ENCODE measurements at places on chromosomes 7 and 10.
A peak's percentile ranks its signal among the peaks of the same experiment; 100 is the strongest.

- no peak for DNase-seq
These were observed 41.9 kb upstream of the OGDHL start for GRCh38 chr10:49803988-49804387.

DNA sequence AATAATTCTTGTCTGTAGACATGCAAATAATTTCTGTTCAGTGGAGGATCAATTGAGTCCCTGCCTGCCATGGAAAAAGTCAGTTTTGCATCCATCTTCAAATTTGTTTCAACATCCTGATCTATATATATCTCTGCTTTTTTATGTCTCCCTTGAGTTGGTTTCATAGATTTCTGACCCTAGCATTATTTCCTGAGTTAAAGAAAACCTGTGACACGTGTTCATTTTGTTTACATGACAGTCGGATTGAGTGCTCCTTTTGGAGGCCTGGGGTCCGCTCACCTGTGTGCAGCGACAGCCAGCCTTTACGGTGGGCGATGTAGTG lies 674 bp downstream of the MRPS24 start:
- DNase-seq = peak; percentile 53

DNA sequence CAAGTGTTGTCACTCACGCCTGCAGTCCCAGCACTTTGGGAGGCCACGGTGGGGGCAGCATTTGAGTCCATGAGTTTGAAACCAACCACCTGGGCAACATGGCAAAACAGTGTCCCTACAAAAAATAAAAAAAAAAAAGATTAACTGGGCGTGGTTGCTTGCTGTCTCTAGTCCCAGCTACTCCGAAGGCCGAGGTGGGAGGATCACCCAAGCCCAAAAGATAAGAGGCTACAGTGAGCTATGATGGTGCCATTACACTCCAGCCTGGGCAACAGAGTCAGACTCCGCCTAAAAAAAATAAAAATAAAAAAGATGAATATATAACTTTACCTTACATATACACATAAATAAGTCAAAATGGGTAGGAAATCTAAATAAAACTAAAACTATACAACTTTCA lies 2.5 kb upstream of the LMOD2 start:
- DNase-seq = no peak

- DNase-seq = no peak
These were observed 23.2 kb downstream of the NDUFB2 start for GRCh38 chr7:140719721-140720120.

- DNase-seq = no peak
These were observed 9.3 kb upstream of the ZNF438 start for GRCh38 chr10:31041011-31041410.

DNA sequence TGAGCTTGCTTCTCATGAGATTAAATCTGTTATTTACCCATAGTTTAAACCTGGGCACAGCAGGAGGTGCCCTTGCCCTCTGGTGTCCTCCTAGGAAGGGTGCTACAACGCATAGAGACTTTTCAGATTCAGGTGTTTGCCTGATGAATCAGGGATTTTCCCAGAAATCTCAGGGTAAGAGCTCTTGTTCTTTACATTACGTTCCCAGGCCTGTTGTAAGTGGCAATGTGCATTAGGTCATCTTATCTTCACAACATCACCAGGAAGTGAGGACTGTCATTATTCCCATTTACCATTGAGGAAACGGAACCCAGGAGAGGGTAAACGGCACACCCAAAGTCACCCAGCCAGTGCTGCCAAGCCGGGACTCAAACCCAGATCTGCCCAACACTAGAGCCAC lies 73.0 kb downstream of the NHLRC2 start:
- DNase-seq = no peak

- peak; percentile 83 for DNase-seq
These were observed 1.0 kb downstream of the SRGN start for GRCh38 chr10:69088801-69089501.

DNA sequence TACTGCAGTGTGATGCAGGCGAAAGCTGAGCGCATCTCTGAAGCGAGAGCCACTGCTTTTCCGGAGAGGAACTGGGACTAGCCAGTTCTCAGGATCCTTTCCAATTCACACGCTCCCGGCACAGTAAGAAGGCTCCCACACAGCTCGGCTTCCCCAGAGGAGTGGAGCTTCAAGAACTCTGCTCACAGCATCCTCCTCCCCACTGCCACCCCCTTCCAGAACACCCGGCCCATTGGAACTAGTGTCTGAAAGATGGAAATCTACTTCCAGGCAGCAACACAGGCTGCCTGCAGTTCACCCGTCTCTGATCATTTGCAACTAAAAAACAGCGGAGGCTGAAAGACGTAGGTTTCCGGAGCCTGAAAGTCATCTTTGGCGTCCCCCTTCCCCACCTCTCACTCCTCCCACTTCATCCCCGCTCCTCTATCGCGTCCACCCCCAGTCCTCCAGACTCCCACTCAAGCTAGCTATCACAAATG lies at the start of gene DGKB:
DGKB (minus strand) TSS at position 163 of the 479 bp plus-strand sequence.
- no peak for DNase-seq

- no peak for DNase-seq
These were observed 259.3 kb upstream of the TCERG1L start for GRCh38 chr10:131570716-131571307.

DNA sequence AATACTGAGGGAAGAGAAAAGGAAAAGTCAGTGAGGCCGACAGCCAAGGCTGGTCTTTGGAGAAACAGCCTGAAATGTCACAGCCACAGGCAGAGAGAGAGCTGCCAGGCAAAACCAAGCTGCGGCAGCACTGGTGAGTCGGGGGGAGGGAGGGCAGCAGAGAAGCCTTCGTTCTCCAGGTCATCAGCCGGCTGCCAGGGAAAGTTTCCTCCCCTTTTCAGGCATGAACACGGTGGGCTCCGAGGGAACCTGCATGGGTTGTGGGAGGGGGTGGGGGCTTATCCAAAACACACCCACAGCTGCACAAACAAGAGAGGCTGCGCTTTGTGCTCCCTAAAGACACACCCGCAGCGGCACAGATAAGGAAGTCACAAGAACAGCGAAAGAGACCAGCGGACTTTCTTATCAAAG lies 62.3 kb upstream of the NKX6-2 start:
- no peak for DNase-seq

DNA sequence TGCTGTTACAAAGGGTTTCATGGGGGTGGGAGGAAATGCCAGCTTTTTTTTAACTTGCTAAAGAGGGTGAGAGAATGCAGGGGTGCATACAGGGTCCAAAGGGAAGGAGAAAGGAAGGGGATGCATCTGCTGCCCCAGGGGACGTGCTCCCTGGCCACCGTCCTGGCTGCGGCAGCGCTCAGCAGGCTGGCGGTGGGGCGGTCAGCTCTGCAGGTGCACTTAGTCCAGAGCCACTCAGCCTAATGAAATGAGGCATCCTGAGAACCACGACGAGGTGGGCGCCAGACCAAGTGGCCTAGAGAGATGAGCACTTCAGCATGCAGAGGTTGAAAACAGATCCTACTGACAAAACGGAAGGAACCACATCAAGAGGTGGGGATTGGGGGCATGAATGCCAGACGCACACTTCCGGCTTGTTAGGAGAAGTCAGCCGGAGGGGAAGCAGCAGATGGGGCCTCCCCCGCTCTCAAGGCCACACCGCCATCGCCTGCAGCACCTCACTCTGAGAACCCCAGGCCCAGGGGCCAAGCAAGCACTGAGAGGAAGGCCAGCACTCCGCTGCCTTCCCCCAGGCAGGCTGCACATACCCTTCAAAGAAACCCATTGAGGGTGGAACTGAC lies 94.5 kb downstream of the MAD1L1 start:
- DNase-seq = no peak

GRCh38 chr7:112497481-112497880 lies 16.7 kb downstream of the LSMEM1 start:
- DNase-seq = peak; percentile 72

GRCh38 chr10:99880080-99880835 lies 97.8 kb downstream of the ABCC2 start:
- DNase-seq = no peak

DNA sequence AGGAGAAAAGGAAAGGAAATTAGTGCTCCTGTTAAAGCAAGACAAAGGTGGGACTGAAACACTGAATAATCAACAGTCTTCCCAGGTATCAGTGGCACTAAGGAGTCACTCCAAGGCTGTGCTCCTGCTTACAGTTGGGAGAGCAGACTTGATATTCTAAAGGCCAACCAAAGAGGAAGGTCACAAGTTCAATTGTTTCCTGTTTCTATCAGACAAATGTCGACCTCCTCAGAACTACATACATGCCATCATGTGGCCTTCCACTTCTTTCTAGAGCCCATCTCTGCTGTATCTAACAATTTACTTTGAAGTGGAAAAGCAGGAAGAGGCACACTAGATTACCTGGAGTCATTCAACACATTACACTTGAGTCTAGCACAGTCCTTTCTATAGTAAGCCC lies 3.4 kb downstream of the ZNF239 start:
- DNase-seq = no peak

- DNase-seq = no peak
These were observed 80.0 kb downstream of the EPC1 start for GRCh38 chr10:32266979-32267378.

DNA sequence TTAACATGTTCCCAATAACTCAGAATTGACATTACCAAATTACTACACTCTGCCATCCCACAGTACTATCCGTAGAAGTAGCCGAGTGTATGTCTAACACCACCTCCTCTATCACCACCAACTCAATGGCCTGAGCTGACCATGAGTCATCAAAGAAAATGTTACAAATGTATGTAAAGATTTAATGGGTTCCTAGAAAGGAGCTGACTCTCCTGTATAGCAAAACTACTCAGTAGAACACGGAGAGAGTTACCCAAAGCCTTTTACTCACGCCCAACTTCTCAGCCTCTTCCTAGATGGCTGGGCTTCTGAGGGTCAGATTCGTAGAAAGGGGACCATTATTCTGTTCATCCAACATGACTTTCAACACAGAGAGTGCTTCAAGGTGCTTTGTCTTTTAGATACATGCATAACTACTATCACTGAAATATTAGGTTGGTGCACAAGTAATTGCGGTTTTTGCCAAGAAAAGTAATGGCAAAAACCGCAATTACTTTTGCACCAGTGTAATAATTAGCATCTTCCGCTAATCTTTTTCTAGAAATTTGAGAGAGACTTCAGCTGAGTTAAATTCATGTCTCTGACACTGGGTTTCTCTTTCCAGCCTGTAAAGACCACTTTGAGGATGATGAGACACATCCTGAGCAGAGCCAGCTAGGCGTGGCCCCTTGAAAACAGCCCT lies 24.0 kb upstream of the NANOS1 start:
- no peak for DNase-seq

GRCh38 chr7:77455321-77455720 lies 39.2 kb upstream of the GSAP start:
- DNase-seq = no peak

- no peak for DNase-seq
These were observed 148.9 kb downstream of the PRKCQ start for GRCh38 chr10:6431186-6431585.

DNA sequence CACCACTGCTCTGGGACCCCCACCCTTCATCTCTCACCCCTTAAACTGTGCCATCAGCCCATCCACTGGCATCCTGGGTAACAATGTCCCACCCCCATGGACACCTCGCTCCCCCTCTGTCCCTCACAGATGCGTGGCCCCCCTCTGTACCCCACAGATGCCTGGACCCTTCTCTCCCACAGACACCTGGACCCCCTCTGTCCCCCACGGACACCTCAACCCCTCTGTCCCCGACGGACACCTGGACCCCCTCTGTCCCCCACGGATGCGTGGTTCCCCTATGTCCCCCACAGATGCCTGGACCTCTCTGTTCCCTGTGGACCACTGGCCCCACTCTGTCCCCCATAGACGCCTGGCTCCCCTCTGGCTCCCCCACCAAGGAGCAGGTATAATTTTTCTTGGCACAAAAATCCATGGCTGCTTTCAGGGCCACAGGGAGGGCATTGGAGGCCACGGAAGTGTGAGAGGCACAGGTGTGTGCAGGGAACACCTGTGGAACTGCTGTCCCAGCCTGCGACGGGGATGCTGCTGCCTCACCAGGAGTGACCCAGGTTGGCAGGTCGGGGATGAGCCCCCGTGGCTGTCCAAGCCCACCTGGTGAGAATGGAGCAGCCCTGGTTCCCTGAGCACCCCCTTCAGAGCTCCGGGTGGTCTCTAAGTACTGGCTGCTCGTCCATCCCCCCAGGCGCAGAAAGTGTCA lies 193.5 kb downstream of the PTPRN2 start:
- DNase-seq = no peak

DNA sequence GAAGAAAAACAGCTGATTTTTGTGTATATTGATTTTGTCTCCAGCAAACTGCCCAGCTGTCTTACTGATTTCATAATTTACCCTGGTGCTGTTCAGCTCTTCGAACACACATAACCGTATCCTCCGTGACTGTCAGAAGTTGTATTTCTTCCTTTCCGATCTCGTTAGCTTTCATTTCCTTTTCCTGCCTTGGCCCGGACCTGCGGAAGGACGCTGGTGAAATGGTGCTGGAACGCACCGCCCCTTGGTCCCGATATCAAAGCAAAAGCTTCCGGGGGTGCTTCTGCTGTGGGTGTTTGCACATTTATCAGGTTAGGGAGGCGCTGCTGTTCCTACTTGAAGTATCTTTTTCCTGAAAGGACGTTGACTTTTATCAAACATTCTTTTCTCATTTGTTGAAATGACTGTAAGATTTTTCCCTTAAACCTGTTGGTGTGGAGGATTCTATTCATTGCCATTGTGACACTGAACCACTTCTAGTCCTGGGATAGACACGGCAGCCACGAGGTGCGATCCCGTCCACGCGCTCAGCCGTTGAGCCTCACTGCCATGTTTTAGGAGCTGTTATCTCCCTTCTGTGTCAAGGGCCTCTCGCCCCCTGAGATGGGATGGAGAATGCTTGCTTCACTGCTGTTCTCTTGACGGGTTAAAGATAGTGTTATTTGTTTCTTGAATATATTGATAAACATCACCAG lies 72.6 kb downstream of the FOXL3 start:
- DNase-seq = no peak

- no peak for DNase-seq
These were observed 3.4 kb downstream of the ERV3-1 start for GRCh38 chr7:65002972-65003585.

GRCh38 chr10:133347710-133348517 lies 741 bp downstream of the PRAP1 start:
- DNase-seq = no peak

DNA sequence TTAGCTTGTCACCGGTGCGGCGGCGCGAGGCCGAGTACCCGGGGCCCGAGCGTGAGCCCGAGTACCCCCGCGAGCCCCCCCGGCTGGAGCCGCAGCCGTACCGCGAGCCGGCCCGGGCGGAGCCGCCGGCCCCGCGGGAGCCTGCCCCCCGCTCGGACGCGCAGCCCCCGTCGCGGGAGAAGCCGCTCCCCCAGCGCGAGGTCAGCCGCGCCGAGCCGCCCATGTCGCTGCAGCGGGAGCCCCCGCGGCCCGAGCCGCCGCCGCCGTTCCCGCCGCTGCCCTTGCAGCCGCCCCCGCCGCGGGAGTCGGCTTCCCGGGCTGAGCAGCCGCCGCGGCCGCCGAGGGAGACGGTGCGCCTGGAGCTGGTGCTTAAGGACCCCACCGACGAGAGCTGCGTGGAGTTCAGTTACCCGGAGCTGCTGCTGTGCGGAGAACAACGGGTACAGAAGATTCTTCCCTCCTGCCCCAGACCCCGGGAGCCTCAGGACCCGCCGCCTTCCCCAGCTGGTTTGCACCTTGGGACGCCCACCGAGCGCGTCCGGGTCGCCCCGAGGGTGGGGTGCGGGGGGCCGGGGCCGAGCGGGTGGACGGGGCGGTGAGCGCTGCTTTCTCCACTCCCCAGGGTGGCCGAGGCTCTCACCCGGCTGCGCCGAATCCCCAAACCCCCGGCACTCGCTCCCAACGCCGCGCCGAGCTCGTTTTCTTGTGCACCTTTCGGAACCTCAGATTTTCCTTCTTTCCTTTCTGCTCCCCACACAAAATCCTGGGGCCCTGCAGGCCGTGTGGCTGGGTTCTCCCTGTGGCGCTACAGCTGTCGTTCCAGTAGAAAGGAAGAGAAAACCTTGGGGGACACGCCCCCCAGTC lies 708 bp downstream of the UBN2 start:
- DNase-seq = no peak

GRCh38 chr7:92156990-92157389 lies 22.0 kb downstream of the LRRD1 start:
- no peak for DNase-seq
